ENCODE measurements at places on chromosomes 12 and 14.

GRCh38 chr14:73774671-73775070 is 60.5 kb upstream of the PNMA1 start:
- no peak for DNase-seq

DNA sequence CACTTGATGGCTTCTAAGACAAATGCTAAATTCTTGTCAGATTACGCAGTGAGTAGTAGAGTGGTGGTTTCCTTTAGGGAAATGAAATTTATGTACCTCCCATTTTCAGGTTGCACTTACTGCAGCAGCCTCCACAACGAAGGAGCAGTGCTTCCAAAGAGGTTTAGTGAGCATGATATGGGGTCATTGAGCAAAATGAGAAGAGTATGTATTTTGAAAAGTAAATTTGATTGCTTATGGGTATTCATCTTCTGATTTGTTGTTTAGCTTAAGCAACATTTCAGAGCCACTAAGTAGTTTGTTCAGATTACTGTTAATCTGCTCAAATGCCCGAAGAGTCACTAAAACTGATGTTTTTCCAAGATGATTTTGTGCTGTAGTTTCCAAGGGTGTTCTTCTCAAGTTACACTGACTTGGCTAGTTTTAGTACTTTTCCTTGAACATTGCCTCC is 493.6 kb downstream of the PCNX1 start:
- DNase-seq, result no peak

- DNase-seq, result no peak
These were observed 110.0 kb downstream of the EPS8 start for GRCh38 chr12:15679151-15679550.

- no peak for DNase-seq
These were observed 88.5 kb upstream of the METAP2 start for GRCh38 chr12:95385246-95386035.

GRCh38 chr12:32312049-32312670 is 87.2 kb upstream of the FGD4 start:
- DNase-seq, result no peak

- DNase-seq, result no peak
These were observed 174.0 kb downstream of the EGLN3 start for GRCh38 chr14:33776871-33777270.

- DNase-seq, result no peak
These were observed 75.7 kb downstream of the BCL11B start for GRCh38 chr14:99196310-99196650.

DNA sequence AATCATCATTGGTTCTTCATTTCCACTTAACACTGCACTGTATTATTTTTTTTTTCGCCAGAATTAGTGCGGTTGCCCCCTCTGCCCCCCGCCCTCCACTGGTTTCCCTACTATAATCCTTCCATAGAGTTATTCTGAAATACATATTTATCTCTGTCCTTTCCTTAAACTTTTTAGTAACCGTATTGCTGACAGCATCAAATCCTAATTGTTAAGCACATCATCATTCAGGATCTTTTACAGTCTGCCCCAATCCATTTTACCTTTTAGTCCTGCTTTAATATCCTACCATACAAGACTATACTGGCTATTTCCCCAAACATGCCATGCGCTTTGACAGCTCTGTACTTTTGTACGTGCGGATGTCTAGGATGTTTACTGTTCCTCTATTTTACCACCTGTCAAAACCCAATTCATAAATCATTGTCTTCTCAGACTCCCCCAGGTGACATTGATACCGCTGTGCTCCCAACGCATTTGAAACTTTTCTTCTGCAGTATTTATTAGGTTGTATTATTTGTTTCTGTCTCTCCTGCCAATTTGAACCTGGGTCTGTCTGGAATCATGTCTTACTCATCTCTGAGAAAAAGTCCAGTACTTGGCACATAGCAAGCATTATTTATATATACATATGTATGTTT is 1.0 kb downstream of the FGFR1OP2 start:
- no peak for DNase-seq

GRCh38 chr14:103374121-103374520 is 11.1 kb upstream of the MARK3 start:
- no peak for DNase-seq

GRCh38 chr14:76168531-76168930 is 16.8 kb downstream of the GPATCH2L start:
- DNase-seq, result no peak

DNA sequence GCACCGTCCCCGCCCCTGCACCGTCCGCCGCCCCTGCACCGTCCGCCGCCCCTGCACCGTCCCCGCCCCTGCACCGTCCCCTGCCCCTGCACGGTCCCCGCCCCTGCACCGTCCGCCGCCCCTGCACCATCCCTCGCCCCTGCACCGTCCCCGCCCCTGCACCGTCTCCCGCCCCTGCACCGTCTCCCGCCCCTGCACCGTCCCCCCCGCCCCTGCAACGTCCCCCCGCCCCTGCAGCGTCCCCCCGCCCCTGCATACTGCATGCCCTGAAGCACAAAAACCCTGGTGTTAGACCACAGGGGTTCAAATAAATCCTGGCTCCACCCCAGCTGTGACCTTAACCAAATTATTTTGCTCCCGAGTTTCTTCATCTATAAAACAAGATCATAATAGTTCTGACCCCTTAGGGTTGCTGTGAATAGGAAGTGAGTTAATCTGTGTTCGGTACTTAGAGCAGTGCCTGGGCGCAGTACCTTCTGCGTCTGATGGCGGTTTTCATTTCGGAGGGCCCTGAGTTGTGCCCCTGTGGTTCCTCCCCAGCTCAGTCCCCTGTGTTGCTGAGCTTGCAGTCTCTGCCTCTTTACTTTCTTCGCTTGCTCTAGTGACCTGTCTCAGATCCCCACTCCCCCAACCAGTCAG is 38.1 kb downstream of the ESRRB start:
- DNase-seq, result no peak

- no peak for DNase-seq
These were observed 75.1 kb upstream of the ST8SIA1 start for GRCh38 chr12:22409377-22410164.

GRCh38 chr14:93688239-93688666 is 100.0 kb downstream of the PRIMA1 start:
- no peak for DNase-seq

DNA sequence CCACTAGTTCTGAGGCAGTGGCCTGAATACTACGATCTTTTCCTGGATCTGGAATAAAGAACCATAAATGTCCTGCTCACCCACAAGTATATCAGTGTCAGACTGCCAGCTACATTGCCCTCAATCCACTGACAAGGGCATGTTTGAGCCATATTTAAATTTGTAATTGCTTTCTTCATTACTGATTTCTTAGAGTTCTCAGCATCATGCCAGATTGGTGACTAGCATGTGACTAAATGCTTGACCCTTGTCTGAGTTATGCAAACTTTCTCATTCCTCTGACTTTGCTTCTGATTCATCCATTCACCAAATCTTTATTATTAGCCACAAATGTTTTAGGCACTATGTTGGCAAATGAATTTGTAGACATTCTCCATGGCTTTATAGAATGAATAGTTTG is 143.6 kb upstream of the SLC16A7 start:
- no peak for DNase-seq

GRCh38 chr12:78586790-78587189 is 277.8 kb upstream of the SYT1 start:
- no peak for DNase-seq

DNA sequence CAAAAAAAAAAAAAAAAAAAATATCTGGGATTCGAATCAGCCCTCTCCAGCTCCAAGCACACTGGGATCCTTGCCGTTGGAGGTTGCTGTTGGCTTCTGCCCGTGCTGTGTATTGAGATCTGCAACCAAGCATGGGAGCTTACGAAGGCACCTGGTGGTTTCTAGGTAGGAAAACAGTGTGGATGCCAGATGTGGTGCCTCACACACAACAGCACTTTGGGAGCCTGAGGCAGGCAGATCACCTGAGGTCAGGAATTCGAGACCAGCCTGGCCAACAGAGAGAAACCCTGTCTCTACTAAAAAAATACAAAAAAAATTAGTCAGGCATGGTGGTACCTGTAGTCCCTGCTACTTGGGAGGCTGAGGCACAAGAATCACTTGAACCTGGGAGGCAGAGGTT is 47.4 kb downstream of the ATF7 start:
- DNase-seq, result no peak

DNA sequence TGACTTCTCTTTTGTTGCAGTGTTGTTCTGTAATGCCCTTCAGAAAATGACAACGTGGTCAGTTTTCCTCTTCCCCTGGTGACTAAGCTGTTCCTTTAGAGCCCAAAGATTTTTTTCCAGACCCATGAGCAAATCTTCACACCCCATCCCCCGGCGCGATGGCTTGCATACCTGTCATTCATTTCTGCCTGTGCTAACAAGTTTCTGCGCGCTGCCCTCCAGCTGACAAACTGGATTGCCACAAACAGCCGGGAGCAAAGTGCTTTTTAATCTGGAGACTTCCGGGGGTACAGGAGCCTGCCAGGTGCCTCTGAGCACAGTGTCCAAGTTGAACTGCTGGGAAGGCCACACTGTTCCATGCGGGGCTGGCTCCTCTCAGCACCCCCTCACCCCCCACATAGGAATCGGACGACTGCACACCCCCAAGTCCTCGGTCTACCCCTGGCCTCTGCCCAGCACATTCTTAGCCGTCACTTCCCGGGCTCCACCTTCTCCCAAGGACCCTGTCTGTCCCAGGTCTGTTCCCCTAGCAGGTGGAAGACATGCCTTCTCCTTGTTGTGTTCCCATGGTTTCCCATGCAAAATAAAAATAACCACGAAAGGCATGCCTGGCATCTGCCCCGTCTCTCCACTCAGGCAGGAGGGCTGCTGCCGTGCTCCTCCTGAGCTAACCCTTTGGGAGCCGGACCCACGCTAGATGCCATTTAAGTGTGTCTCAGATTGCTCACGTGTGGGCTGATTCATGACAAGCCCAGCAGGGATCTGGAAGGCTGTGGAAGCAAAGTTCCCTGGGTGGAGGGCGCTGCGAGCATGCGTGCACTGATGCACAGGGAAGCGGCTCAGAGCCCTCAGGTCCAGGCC is 14.1 kb downstream of the RILPL1 start:
- no peak for DNase-seq

- DNase-seq, result no peak
These were observed 126.8 kb downstream of the KCNK10 start for GRCh38 chr14:88196116-88196890.

DNA sequence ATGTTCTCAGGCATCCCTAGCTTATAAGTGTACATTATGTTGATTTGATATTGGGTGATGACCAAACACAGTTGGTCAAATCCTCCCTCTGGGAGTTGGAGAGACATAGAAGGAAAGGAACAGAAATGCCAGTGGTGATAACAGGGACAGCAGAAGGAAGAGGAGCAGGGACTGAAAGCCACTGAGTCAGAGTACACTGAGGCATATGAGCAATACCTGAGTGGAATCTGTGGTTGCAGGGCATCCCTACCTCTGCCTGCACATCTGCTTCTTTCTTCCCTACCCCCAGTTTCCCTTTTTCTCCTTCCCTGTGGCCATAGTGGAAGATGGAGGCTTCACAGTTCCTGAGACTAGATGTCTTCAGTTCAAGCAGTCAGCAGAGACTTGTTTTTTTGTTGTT is 44.9 kb downstream of the BICD1 start:
- DNase-seq, result no peak

GRCh38 chr12:52537101-52537500 is 15.8 kb downstream of the KRT71 start:
- no peak for DNase-seq

GRCh38 chr14:22538671-22539228 is 50.3 kb downstream of the DAD1 start:
- no peak for DNase-seq

- DNase-seq, result no peak
These were observed 109.2 kb upstream of the FUT8 start for GRCh38 chr14:65303190-65303898.

DNA sequence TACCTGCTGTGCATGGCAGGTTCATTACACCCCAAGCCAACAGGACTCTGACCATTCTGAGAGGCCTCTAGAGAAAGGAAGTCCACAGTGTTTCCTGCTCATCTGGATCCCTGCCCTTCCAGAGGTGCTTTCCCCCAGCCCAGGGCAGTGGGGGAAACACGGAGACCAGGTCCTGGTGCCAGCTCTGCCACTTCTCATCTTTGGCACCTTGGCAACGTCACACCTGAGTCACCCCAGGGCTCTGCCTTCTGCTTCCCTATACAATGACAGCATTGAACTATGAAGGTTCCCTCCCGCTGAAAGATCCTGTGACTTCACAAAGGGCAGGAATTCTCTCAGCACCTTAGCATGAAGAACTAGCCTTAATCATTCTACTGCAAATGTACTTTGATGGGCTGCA is 74.9 kb downstream of the ANO2 start:
- no peak for DNase-seq

- DNase-seq, result no peak
These were observed 156.0 kb downstream of the LRIG3 start for GRCh38 chr12:58764100-58764953.

GRCh38 chr12:88922816-88923215 is 342.5 kb upstream of the KITLG start:
- no peak for DNase-seq

GRCh38 chr12:108103087-108103486 is 26.0 kb upstream of the WSCD2 start:
- no peak for DNase-seq

GRCh38 chr14:51654533-51654845 is 2.8 kb downstream of the FRMD6 start:
- no peak for DNase-seq

DNA sequence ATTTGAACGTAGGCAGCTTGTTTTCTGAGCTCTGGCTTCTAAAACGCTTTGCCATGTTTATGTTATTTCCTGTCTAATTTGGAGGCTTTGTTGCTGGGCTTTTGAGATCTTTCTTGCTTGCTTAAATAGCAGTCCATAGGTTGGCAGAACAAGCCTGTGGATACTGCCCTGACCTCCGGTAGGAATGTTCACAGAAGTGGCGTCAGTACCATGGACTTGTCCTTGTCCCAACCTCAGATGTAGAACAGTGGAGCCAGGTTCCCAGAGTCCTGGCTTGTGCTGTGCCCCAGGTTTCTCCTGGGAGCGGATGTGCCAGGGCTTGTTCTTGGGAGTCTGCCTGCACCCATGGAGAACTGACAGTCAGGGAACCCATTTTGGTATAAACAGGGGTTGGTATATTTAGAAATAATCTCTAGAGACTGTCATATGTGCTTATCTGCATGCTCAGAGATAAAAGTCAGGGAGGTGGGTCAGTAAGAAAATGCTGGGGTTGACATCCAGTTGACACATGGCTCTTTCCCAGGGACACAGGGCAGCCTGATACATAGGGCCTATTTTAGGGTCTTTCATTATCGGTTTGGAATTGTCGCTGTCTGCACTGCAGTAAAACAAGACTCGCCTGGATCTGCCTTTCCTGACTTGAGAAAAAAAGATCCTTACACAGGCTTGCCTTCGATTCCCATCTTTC is 22.9 kb downstream of the CACNA1C start:
- no peak for DNase-seq
